Cardiac muscle cell (in vitro differentiated cells and primary cell): ENCODE measurements at places on chromosomes 16 and 17. TPM values are rescaled to one million over a fixed set of nuclear protein-coding genes. Genes with fewer than 3 reads are reported as not detected.

GRCh38 chr16:23781176-23781575, 26.4 kb downstream of the CHP2 start:
- no peak for DNase-seq

DNA sequence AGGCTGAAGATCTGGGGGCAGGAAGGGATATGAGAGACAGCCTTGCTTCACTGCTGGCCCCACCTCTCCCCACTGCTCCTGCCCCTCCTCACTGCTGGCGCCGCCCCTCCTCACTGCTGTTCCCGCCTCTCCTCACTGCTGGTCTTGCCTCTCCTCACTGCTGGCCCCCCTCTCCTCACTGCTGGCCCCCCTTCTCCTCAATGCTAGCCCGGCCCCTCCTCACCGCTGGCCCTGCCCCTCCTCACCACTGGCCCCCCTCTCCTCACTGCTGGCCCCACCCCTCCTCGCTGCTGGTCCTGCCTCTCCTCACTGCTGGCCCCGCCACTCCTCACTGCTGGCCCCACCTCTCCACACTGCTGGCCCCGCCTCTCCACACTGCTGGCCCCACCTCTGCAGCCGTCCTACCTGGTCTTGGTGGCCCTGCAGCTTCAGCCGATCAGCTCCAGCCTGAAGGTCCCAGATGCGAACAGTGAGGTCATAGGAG, 9.5 kb upstream of the PAM16 start:
- DNase-seq: no peak

DNA sequence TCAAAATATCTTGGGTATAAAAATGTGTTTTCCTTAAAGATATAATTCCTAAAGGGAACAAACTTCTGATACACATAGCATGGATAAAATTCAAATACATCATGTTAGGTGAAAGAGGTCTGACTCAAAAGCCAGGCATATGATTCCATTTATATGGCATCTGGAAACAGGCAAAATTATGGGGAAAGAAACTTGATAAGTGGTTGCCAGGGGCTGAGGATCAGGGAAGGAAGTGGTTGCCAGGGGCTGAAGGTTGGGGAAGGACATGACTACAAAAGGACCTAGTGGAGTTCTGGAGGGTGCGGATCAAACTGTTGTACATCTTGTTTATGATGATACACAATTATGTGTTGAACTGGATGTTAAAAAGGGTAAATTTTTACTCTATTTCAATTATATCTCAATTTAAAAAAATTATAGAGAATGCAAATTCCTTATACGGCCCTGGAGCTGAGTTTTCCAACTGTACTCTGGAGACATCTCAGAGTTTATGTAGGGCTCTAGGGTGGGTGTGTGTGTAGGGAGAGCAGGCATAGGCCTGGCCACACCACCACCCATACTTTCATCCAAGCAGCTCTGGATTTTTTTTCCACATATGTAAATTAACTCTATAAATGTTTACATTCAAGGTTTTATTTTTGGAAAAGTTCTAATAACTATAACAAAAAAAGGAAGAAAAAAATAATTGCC, 55.0 kb downstream of the AMFR start:
- DNase-seq: no peak

DNA sequence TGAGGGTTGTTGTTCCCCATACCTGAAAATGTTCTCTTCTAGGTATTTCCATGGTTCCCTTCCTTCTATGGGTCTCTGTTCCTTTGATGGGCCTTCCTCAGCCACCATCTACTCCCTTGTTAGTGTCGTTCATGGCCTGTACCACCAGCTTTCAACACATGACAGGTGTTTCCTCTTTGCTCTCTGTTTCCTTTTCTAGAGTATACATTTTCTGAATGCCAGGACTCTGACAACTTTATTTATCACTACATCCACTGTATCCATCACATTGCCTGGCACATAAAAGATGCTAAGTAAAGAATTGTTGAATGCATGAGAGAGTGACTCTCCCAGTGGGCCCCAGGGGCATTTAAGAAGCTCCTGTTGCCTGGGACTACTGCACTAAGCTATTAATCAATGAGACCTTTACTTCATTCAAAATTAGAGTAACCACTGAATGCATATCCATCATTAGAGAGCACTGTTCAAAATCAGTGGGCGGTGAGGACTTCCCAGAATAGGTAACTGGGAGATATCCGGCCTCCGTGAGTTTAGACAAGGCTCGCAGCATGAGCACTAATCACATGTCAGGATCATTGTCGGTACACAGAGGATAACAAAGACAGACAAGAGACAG, 255.0 kb downstream of the CBLN1 start:
- DNase-seq: no peak

GRCh38 chr16:23511731-23512130, 1.4 kb upstream of the GGA2 start:
- DNase-seq: no peak

DNA sequence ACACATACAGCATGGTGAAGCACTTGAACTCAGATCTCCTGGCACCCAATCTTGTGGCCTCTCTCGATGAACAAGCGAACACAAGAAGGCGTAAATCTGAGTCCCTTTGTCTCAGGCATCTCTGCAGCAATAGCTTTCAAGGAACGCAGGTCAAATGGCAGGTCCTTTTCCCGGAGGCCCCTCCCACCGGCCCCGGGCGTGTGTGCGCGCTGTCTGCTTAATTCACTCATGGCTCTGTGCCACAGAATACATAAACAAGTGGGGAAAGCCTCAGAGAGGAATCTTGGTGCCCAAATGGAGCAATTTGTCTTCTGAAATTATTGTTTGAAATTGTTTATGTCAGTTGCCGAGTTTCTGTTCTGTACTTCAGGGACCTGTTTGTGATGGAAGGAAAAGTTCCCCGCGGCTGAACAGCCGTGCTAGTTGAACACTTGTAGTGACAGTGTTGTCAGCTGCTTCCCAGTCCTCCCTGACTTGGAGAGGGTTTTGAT, 14.8 kb downstream of the MYOCD start:
- no peak for DNase-seq

DNA sequence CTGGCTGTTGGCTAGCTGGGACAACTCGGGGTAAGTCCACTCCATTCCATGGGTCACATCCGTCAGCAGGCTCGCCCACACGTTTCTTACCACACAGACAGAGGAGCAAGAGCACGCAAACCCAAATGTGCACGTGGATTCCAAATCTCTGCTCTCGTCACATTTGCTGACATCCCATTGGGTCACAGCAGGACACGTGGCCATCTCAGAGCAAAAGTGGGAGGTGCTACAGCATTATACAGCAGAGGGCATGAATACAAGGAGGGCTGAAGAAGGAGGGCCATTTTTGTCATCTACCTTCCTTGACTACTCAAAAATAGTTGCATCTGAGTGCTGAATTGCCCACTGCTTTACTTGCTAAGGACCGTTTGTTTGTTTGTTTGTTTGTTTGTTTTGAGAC, 84.7 kb downstream of the RBBP6 start:
- no peak for DNase-seq

DNA sequence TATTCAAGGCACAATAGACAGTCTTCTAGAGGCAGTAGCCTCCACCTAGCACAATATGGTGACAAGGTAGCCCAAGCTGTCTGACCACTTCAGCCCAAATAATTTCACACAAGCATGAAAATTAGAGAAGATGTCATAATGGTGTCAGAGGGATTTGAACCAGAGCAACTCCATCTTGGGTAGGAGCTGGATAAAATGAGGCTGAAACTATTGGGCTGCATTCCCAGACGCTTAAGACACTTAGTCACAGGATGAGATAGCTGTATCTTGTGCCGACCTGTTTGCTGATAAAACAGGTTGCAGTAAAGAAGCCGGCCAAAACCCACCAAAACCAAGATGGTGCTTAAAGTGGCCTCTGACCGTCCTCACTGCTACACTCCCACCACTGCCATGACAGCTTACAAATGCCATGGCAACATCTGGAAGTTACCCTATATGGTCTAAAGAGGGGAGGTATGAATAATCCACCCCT, 192.6 kb downstream of the CPPED1 start:
- no peak for DNase-seq

DNA sequence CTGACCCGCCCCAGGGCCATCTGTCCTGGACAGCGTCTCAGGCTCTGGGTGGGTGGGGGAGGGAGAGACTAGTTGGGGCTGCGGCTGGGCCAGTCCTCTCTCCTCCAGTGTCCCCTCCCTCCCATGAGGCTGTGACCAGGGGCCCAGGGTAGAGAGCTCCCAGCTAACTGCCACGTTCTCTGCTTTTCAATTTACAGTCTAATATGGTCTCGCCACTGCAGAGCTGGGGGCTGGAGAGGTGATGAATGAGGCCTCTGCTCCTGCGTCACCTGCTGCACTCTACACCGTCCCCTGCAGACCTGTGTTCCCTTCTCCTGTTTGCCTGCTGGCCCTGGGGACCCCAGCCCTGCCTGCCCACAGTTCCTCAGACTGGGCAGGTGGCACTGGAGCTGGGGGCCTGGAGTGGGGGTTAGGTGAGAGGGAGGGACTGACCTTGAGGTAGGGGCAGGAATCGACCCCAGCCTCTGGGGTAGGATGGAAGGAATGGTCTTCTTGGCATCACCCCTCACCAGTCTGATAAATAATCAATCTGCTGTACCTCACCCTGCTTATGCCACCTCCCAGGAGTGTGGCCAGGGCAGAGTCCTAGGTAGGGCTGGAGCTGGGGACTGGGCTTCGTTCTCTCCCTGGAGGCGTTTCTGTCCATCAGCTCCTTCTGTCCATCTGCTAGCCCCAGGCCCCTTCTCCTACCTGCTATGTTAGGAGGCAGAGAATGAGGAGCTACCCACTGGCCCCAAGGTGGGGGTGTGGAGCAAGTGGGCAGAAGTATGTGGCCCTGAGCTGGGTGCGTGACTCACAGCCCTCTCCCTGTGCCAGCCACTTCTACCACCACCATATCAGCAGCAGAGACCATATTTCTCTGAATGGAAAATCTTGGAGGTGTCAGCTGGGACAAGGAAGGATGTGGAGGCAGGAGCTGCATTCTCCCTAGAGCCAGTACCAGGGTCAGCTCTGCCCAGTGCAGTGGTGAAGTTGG, 12.9 kb downstream of the SEZ6 start:
- peak; percentile 48 for DNase-seq

DNA sequence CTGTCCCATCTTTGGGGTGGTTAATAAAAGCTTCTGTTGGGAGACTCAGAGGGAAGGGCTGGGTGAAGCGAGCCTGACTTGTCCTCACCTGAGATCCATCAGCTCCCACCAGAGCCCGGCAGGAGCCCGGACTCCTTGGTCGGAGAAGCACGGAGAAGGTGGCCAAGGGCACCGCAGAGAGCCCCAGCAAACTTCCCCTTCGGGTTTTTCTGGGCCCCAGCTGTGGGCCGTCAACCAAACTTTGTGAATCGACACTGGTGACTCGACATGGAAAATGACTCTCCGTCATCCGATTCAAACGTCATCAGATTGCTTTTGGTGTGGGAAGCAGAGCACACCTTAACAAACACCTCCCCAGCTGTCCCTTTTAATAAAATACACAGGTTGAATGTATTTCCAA, 21.4 kb downstream of the ENPP7 start:
- no peak for DNase-seq

Gene CTRB1
- 0.22 and 1.1 TPM in 2 replicates for polyA plus RNA-seq

Gene RAB11FIP4
- polyA plus RNA-seq: 8.2 and 8.8 TPM in 2 replicates

Gene PTX4
- polyA plus RNA-seq: not detected in 2 replicates

Gene CAPNS2
- not detected in 2 replicates for polyA plus RNA-seq

Gene C1QTNF8
- polyA plus RNA-seq: 0.26 TPM in 1 of 2 replicates, not detected in the other

Gene IGF2BP1
- 18.7 and 41.7 TPM in 2 replicates for polyA plus RNA-seq

Gene PLLP
- 5.1 and 6.4 TPM in 2 replicates for polyA plus RNA-seq
